ENCODE measurements at places on chromosomes 11 and 22.

DNA sequence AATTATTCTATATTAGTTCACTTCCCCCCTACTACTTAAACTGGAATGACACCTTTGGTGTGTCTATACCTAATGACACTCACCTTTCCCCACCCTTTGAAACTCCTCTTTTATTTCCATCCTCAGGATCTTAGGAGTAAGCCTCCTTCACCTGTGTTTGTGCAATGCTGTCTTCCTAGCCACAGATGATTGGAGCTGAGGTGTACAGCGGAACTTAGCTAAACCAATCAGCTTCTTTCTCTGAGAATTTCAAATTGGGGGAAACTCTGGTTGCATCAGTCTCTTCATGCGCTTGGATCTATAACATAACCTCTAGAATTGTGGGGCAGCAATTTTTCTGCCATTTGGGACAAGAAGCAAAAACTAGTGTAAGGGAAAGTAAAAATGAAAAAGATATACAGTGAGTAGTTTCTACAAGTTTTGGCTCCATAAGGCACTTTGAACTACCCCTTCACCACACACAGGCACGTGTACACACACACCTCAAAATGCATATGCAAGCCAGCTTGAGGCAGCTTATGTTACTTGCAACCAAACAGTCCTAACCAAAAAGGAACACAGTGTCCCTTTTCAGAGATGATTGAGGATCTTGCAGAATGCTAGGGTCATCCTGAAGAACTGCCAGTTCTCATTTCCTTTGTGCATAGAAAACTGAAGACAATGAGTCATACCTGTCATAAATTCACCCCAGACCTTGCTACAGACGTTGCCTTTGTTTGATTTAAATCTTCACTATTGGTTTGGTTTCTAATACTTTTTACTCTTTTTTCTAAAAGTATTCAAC is 36.0 kb upstream of the LDLRAD3 start:
- no peak for DNase-seq

DNA sequence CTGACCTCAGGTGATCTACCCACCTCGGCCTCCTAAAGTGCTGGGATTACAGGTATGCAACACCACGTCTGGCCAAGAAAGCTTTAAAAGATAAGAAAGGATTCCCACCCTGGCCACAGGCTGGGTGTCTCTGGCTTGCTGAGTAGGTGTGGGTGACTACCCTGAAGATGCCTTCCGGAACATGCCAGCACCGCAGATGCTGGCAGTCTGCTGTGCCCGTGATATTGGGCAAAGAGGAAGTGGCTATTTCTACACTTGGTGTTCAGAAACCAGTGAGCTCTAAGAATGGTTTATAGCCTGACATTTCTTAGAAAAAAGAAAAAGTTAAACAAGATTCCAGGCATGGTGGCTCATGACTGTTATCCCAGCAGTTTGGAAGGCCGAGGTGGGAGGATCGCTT is 6.1 kb downstream of the MRPL11 start:
- no peak for DNase-seq

GRCh38 chr22:27782088-27782487 is 19.5 kb downstream of the MN1 start:
- no peak for DNase-seq

DNA sequence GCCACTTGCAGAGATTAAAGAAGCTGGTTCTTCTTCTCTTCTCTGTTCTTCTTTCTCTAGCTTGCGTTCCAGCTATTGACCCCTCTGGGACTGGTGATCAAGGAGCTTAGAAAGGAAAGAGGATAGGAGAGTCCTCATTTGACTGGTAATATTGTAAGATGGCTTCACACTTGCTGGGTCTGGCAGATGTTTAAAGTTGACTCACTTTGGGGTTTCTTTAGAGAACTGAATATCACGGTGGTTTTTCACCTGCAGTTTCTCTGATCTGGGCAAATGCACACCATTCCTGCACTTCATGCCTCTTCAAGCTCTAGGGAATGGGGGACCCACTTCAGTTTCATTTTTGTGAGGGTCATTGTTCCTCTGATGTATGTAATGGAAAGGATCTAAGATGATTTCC is 41.8 kb upstream of the DEUP1 start:
- DNase-seq, result no peak

DNA sequence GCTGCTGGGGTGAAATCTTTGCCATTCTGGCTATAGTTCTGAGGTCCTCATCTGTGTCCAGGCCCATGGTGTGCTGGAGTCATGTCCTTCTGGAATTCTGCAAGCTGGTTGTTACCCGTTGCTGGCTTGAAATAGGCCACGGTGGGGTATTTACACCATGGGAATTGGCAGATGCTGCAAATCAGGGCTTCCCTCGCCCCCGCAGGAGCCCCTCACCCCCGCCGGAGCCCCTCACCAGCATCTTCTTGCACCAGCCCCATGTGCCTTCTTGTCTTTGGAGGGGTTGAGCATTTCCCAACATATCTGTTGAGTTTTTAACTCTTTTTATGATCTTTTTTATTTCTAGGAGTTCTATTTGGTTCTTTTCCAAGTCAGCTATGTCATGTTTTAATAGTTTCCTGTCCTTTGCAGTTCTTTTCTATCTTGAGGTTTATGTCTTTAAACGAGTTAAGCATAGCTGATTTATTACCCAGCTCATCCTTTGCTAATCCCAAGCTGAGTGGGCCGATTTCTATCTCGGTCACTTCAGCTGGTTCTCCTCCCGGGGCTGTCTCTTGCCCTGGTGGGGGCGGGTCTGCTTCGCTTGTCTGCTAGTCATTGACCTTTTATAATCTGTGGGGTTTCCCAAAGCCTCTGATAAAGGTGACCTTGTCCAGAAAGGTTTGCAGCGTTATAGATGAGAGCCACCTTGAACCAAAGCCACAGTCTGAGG is 17.6 kb downstream of the ANO1 start:
- no peak for DNase-seq

- no peak for DNase-seq
Observed at GRCh38 chr11:9762531-9762930, 98.7 kb downstream of the SWAP70 start.

- no peak for DNase-seq
Observed at GRCh38 chr11:101582989-101583250, 887 bp downstream of the TRPC6 start.

DNA sequence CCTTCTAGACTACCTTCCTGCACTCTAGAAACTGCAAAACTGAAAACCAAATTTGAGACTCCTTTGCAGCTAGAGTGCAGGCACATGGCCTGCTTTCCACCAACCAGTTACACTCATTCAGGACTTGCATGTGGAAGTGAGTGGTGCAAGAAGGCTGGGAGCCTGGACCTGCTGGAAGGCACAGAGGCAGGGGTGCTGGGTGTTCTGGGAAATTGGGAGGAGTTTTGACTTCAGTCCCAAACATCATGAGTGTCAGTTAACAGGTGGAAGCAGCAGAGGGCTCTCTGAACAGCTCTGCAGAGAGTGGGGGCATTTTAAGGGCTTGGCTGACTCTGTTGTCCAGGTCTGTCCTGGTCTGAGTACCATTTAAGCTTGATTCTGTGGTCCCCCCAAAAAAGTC is 49.3 kb upstream of the SYT13 start:
- DNase-seq, result no peak

- no peak for DNase-seq
Observed at GRCh38 chr11:102830001-102830727, 13.2 kb downstream of the MMP3 start.

DNA sequence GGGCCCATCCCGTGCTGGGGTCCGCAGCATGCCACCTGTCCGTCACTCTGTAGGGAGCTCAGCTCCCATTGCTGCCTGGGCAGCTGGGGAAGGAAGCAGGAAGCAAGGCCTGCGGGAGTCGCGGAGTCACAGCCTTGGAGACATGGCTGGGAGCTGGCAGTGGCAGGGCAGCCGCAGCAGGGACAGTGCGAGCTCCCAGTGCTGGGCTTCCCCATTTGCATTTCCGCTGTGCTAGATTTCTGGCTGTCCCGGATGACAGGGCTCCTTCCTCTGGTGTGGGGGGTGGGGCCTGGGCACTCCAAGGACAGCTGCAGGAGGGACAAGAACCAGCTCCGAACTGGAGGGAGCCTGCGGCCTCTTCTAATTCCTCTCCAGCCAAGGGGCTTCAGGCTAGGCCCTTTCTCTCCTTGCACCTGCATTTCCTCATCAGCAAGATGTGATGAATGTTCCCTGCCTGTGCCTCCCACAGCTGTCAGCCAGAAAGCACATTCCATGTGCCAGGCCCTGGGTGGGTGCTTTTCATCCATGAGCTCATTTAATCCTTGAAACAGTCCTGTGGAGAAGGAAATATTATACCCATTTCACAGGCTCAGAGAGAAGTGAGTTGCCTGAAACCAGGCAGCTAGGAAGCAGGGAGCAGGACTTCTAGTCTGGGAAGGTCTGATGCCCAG is 48.0 kb downstream of the MYO7A start:
- no peak for DNase-seq
